ENCODE measurements at places on chromosomes 1 and 21. TPM values are rescaled to one million over a fixed set of nuclear protein-coding genes. Genes with fewer than 3 reads are reported as not detected.

- no peaks in the 10 kb centered on the region for H3K4me1 ChIP-seq
- no peaks in the 10 kb centered on the region for H3K36me3 ChIP-seq
- no peaks in the 10 kb centered on the region for H3K27me3 ChIP-seq
- H3K4me3 ChIP-seq: no peak overlapping the region
These were observed 201.2 kb downstream of the TGFB2 start for GRCh38 chr1:218546314-218546713.

Gene CACHD1
- 5.4 TPM for total RNA-seq

- no peak for DNase-seq
- H3K27ac ChIP-seq: peak overlapping the region; percentile 79
- H3K27me3 ChIP-seq: no peaks in the 10 kb centered on the region
- H3K36me3 ChIP-seq: peaks cover 13% of the 10 kb centered on the region
These were observed 480 bp downstream of the DPYD start for GRCh38 chr1:97920276-97920831.

DNA sequence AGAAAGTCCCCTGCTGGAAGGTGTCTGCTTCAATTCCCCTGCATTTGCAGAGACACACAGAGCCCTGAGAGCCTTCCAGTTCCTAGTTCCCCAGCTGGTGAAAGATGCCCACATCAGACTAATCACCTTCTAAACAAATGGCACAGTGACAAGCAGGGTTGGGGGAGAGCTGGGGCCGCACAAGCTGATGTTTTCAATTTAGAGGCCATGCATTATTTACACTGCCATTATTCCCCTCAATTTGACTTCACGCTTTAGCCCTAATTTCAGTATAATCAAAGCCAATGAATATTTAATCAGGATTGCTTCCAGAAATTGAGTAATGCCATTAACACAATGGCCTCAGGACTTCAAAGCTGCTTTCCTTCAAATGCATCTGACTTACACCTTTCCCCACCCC, 81.5 kb downstream of the BEND5 start:
- no peak overlapping the region for H3K27ac ChIP-seq
- no peaks in the 10 kb centered on the region for H3K36me3 ChIP-seq
- no peaks in the 10 kb centered on the region for H3K4me1 ChIP-seq
- H3K27me3 ChIP-seq: 0 out of 2 replicates have a peak, but pooled peaks cover under 1% of the 10 kb centered on the region
- no peak for DNase-seq

Gene IFNAR2
- total RNA-seq: 6.6 TPM

- no peaks in the 10 kb centered on the region for H3K27me3 ChIP-seq
- H3K4me3 ChIP-seq: no peak overlapping the region
- no peaks in the 10 kb centered on the region for H3K36me3 ChIP-seq
These were observed 37.4 kb downstream of the ACOT11 start for GRCh38 chr1:54585181-54586066.

Gene LCE1F
- not detected for total RNA-seq

Gene TMEM183A
- 38.6 TPM for total RNA-seq

Gene FABP3
- total RNA-seq: 4.8 TPM

DNA sequence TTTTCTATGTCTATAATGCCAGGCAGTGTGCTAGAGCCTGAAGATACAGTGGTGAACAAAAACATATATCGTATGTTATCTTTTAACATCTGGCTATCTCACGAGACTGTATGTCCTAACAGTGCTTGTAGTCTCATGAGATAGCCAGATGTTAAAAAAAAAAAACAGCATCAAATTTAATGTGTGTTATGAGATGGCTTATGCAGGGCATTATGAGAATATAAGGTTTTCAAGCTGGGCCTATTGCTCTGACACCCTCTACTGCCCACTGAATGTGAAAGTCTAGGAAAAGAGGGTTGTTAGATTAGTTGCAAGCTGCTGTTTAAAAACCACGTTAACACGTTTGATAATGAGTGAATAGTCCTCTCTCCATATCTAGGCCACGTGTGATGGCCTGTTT, 109.8 kb downstream of the CACHD1 start:
- peaks cover 1% of the 10 kb centered on the region for H3K4me1 ChIP-seq
- no peak overlapping the region for H3K4me3 ChIP-seq
- 0 out of 2 replicates have a peak, but pooled peaks cover 1% of the 10 kb centered on the region for H3K27me3 ChIP-seq
- H3K27ac ChIP-seq: no peak overlapping the region

GRCh38 chr1:37875833-37876232, 16.4 kb upstream of the MTF1 start:
- H3K27ac ChIP-seq: no peak overlapping the region
- H3K27me3 ChIP-seq: no peaks in the 10 kb centered on the region
- H3K4me3 ChIP-seq: no peak overlapping the region
- H3K36me3 ChIP-seq: peaks cover 26% of the 10 kb centered on the region

GRCh38 chr1:171158096-171158495, 27.0 kb upstream of the FMO2 start:
- no peak overlapping the region for H3K27ac ChIP-seq
- no peak for DNase-seq
- H3K27me3 ChIP-seq: peaks cover 9% of the 10 kb centered on the region

DNA sequence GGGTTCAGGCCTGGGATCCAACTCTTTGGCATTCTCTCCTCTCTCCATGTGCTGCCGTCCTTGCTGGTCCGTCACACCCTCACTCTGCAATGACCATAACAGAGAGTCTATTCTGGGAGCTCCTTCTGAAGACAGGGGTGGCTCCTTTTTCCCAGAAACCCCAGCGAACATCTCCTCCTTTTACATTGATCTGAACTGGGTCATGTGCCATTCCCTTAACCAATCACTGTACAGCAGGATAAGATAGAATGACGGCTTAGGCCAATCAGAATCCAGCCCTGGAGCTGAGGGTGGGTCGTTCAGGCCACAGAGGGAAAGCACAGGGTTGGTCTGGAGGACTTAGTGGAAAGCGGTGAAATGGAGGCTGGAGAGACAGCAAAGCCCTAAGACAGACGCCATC, 740.1 kb downstream of the MATN1 start:
- H3K4me1 ChIP-seq: no peaks in the 10 kb centered on the region
- DNase-seq: no peak
- no peaks in the 10 kb centered on the region for H3K36me3 ChIP-seq
- H3K27ac ChIP-seq: no peak overlapping the region
- H3K4me3 ChIP-seq: no peak overlapping the region

Gene TMEM125
- total RNA-seq: not detected

GRCh38 chr1:205504311-205505075, at the start of gene CDK18:
Gene CDK18, plus strand, starts transcription at chr1:205504669. Its CDS starts 18,499 bp downstream, at chr1:205523168.
- no peak within 1 kb of the TSS for H3K27ac ChIP-seq
- peaks cover 57% of the 10 kb centered on the region for H3K27me3 ChIP-seq
- no peaks in the 10 kb centered on the region for H3K4me1 ChIP-seq
- H3K36me3 ChIP-seq: no peaks in the 10 kb centered on the region
- peak within 1 kb of the TSS; percentile 49 for H3K4me3 ChIP-seq
- DNase-seq: no peak

GRCh38 chr1:171670739-171671138, 18.3 kb upstream of the MYOC start:
- no peaks in the 10 kb centered on the region for H3K36me3 ChIP-seq
- no peak overlapping the region for H3K27ac ChIP-seq
- H3K27me3 ChIP-seq: peaks cover 6% of the 10 kb centered on the region
- H3K4me3 ChIP-seq: no peak overlapping the region
- no peak for DNase-seq

DNA sequence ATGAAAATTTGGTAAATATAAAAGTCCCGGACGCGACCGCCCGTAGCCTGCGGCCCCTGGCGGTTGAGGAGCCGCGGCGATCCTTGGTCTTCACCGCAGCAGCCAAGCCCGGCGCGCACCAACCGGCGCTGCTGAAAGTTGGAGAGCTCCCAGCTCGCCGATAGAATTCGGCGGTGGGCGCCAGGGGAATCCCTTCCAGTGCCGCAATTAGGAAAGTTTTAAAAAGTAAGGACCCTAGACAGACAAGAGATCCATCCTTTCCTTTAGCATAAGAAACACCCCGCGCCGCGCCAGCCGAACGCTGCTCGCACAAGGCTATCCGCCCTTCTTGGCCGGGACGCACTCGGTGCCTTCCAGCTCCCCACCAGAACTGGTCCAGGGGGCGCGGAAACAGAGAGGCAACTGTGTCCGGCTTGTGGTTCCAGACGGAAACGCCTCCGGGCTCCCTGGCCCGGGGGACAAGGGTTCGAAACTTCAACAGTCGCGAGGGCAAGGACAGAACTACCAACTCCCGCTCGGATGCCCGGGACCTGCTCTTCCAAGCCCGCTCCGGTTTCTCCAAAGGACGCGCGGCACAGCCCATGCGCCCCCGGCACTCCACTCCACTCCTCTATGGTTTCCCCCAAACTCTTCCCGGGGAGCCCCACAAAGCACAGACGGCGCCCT, 1.7 kb downstream of the FAM78B start:
- no peaks in the 10 kb centered on the region for H3K36me3 ChIP-seq
- DNase-seq: no peak
- no peaks in the 10 kb centered on the region for H3K4me1 ChIP-seq

Gene OR2M5
- total RNA-seq: not detected

- no peak overlapping the region for H3K27ac ChIP-seq
- DNase-seq: no peak
- H3K4me1 ChIP-seq: peaks cover 53% of the 10 kb centered on the region
- H3K4me3 ChIP-seq: no peak overlapping the region
These were observed 107.7 kb upstream of the VANGL1 start for GRCh38 chr1:115534106-115534505.

Gene CLCA4
- total RNA-seq: not detected

- peaks cover 14% of the 10 kb centered on the region for H3K36me3 ChIP-seq
- H3K4me1 ChIP-seq: no peaks in the 10 kb centered on the region
- H3K27me3 ChIP-seq: peaks cover 2% of the 10 kb centered on the region
- H3K4me3 ChIP-seq: no peak overlapping the region
These were observed 35.4 kb upstream of the FOXE3 start for GRCh38 chr1:47380699-47381098.

- no peak overlapping the region for H3K4me3 ChIP-seq
- DNase-seq: no peak
- H3K4me1 ChIP-seq: peaks cover 5% of the 10 kb centered on the region
These were observed 164.6 kb upstream of the NRIP1 start for GRCh38 chr21:15229390-15229789.

- H3K4me3 ChIP-seq: peak overlapping the region; percentile 7
- H3K4me1 ChIP-seq: peaks cover 87% of the 10 kb centered on the region
- peak overlapping the region; percentile 94 for H3K27ac ChIP-seq
- DNase-seq: no peak
- H3K36me3 ChIP-seq: peaks cover 18% of the 10 kb centered on the region
These were observed 65.9 kb downstream of the DNTTIP2 start for GRCh38 chr1:93813076-93813475.

DNA sequence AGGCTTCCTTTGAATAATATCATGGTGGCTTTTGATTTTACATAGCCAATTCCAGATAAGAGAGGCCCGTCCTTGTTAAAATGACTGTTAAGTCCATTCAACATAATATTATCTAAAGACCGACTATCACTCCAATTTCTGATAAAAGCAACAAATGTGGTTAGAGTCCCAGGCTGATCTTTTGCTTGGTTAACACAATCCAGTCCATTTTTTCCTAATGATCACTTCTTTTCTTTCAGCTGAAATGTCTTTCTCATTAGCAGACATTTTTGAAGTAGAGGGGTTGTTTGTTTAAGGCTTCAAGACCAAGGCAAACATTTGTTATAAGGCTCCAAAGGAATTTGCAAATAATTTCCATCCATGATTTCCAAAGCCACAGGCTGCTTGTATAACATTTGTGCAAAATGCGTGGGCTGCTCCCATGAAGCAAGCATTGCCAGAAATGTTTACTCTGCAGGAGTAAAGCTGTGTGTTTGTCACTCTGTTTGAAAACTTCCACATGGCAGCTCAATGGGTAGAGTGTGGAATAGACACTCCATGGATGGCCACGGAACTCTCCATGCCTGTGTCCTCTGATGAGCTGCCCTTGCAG, 111.5 kb downstream of the PSMG1 start:
- DNase-seq: peak; percentile 38
- H3K36me3 ChIP-seq: peaks cover 30% of the 10 kb centered on the region
- no peak overlapping the region for H3K27ac ChIP-seq
- H3K4me1 ChIP-seq: peaks cover 35% of the 10 kb centered on the region

Gene B3GALT2
- total RNA-seq: 0.76 TPM

Gene SLC2A5
- total RNA-seq: 0.45 TPM

Gene PEX19
- 72.2 TPM for total RNA-seq

GRCh38 chr21:37294679-37295078, 27.5 kb upstream of the VPS26C start:
- peaks cover 4% of the 10 kb centered on the region for H3K27me3 ChIP-seq
- DNase-seq: no peak
- no peak overlapping the region for H3K4me3 ChIP-seq
- no peaks in the 10 kb centered on the region for H3K36me3 ChIP-seq
- H3K4me1 ChIP-seq: peaks cover 13% of the 10 kb centered on the region

Gene KRTAP21-2
- not detected for total RNA-seq

Data from HFFc6 (cell line).